MCF 10A (cell line): ENCODE measurements at places on chromosomes 5 and 9. TPM values are rescaled to one million over a fixed set of nuclear protein-coding genes. Genes with fewer than 3 reads are reported as not detected.

The SPAG8 gene
- 0.37 and 1.1 TPM in 2 replicates for total RNA-seq

GRCh38 chr5:116564312-116564711 lies 10.3 kb downstream of the SEMA6A start:
- H3K36me3 ChIP-seq = no peaks in the 10 kb centered on the region
- H3K27ac ChIP-seq = no peak overlapping the region
- no peaks in the 10 kb centered on the region for H3K27me3 ChIP-seq
- no peak overlapping the region for H3K4me3 ChIP-seq
- peaks cover 5% of the 10 kb centered on the region for H3K4me1 ChIP-seq

DNA sequence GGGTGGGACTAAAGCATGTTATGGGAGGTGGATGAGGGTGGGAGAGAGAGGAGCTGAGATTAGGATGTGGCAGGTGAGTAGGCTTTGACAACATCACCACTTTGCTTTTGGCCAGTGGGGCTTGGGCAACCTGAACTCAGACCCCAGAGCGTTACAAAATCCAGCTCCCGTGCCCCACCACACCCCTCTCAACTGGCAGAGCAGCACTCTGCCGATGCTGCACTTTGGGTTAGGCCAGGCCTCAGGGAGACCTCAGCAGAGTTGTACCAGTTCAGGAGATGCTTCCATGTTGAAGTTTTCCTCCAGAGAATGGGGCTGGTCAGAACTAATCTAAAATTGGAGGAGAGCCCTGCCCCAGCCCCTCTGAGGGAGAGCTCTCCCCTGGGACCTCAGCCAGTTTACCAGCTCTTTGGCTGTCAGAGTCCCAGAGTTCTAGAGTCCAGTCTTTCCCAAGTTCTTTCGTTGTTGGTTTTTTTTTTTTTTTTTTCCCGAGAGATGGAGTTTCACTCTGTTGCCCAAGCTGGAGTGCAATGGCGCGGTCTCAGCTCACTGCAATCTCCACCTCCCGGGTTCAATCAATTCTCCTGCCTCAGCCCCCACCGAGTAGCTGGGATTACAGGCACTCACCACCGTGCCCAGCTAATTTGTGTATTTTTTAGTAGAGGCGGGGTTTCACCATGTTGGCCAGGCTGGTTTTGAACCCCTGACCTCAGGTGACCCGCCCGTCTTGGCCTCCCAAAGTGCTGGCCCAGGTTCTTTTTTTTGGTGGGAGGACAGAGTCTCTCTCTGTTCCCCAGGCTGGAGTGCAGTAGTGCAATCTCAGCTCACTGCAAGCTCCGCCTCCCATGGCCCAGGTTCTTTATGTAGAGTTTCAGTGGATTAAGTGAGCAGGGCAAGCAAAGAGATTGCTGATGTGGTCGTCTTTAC lies 17.8 kb downstream of the NUDT2 start:
- no peak for DNase-seq
- no peaks in the 10 kb centered on the region for H3K4me1 ChIP-seq
- no peak overlapping the region for H3K27ac ChIP-seq
- H3K4me3 ChIP-seq = no peak overlapping the region

DNA sequence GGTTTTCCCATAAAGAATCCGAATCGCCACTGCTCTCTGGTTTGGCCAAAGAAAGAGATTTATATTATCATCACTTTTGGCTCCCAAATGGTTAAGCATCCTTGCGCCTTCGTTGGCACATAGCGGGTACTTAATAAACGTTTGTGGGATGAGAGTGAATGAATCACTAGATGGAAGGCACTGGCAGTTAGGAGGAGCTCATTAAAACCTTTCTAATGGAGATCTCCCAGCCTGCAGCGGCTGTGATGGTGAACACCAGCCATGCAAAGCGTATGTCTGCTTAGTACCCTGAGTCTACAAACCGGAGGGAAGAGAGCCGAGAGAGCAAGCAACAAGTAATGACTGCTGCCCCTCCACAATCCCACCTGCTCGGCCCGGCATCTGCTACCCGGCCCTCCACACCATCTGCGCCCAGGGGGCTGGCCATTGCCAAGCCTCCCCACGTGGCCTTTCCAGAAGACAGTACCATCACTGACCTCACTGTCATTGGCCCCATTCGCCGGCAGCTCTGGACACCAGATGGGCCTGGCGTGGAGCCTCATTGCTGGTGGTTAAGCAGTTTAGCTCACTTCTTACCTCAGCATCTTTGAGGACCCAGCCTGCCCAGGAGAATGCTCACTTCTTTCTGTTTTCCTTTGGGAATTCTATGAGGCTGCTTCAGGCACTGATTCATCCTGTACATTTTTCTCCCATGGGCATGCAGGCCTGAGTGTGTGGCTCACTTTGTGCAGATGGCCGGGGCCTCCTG lies 39.3 kb upstream of the ANKRD33B start:
- peaks cover 24% of the 10 kb centered on the region for H3K4me1 ChIP-seq
- DNase-seq = peak; percentile 51
- H3K36me3 ChIP-seq = no peaks in the 10 kb centered on the region
- H3K27me3 ChIP-seq = no peaks in the 10 kb centered on the region

GRCh38 chr5:133924221-133924920 lies 44.1 kb downstream of the C5orf15 start:
- no peak overlapping the region for H3K27ac ChIP-seq
- DNase-seq = no peak
- peaks cover 37% of the 10 kb centered on the region for H3K27me3 ChIP-seq
- no peaks in the 10 kb centered on the region for H3K4me1 ChIP-seq
- H3K36me3 ChIP-seq = no peaks in the 10 kb centered on the region

- no peak overlapping the region for H3K27ac ChIP-seq
- no peaks in the 10 kb centered on the region for H3K36me3 ChIP-seq
- H3K27me3 ChIP-seq = no peaks in the 10 kb centered on the region
- no peak for DNase-seq
- no peak overlapping the region for H3K4me3 ChIP-seq
These were observed 489.2 kb upstream of the MEF2C start for GRCh38 chr5:89372176-89372575.

DNA sequence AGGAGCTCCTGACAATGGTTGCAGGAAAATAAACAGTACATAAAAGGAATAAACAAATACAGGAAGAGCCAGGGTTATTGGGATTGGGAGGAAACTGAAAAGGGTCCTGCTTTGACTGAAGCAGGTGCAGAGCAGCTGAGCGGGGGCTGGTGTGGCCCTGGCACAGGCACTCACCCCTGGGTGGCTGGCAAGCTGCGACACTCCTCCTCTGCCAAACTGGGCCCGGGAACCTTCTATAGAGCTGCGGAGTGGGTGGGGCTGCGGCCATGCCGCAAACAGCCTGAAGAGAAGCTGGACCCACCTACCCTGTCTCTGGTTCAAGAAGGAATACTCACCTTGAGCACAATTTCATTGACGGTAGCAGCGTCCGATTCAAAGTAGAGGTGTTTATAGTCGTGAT lies 182.5 kb downstream of the GAPVD1 start:
- no peak overlapping the region for H3K4me3 ChIP-seq
- H3K36me3 ChIP-seq = peaks cover 30% of the 10 kb centered on the region
- H3K4me1 ChIP-seq = no peaks in the 10 kb centered on the region
- no peaks in the 10 kb centered on the region for H3K27me3 ChIP-seq
- no peak overlapping the region for H3K27ac ChIP-seq
- DNase-seq = no peak
